ENCODE measurements at places on chromosomes 2 and 18.

DNA sequence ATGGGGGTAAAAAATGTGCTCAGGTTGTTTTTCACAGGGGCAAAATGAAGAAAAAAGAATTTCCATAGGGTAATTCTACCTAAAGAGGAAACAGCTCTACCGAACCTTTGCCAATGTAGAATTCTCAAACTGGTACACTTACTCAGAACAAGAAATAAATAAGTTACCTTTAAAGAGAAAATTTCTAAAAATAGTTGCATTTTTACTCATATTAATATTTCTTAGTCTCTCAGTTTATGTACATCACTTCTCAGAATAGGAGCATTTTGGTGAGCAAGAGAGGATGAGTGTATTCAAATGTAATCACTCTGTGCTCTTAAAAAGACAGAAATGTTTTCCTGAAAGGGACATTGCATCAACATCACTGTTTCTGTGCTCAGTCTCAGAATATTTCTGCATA lies 574.7 kb upstream of the SLC8A1 start:
- no peak for DNase-seq

- DNase-seq, result no peak
Measured at GRCh38 chr2:212721026-212721451, 182.4 kb upstream of the ERBB4 start.

GRCh38 chr18:74116633-74117554 lies 30.7 kb downstream of the FBXO15 start:
- DNase-seq, result peak; percentile 17

DNA sequence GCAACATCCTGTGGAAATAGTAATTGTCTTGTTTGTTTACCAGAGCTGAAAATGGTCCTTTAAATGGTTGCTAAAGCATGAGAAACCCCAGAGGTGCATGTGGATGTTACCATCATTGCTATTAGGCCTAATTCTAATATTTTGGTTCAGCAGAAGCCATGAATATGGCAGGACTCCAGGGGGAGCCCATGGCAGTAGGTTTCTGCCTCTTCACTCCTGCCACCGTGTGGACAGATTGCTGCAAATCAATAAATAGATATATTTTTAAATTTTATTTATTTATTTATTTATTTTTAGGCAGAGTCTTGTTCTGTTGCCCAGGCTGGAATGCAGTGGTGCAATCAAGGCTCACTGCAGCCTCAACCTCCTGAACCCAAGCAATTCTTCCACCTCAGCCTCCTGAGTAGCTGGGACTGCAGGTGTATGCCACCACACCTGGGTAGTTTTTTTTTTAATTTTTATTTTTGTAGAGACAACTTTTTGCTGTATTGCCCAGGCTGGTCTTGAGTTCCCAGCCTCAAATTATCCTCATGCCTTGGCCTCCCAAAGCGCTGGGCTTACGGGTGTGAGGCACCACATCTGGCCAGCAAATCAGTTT lies 54.9 kb upstream of the CAPN13 start:
- peak; percentile 44 for DNase-seq

DNA sequence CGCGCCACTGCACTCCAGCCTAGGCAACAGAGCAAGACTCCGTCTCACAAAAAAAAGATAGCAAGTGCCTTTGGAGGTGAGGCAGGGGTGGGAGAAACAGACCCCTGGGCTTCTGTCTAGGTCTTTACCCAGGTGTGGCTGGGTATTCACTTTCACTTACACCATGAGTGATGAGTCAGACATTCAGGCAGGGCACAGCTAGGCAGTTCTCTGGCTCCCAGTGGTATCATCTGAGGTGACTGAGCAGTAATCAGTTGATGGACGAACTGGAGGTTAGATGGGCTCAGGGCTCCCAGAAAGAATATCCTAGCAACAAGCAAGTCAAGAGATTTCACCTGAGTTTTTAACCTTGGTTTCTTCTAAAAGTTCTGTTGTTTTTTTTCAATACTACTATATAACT lies 107.0 kb upstream of the RAB6C start:
- DNase-seq, result no peak

GRCh38 chr2:203623096-203623495 lies 83.3 kb upstream of the CD28 start:
- DNase-seq, result no peak

DNA sequence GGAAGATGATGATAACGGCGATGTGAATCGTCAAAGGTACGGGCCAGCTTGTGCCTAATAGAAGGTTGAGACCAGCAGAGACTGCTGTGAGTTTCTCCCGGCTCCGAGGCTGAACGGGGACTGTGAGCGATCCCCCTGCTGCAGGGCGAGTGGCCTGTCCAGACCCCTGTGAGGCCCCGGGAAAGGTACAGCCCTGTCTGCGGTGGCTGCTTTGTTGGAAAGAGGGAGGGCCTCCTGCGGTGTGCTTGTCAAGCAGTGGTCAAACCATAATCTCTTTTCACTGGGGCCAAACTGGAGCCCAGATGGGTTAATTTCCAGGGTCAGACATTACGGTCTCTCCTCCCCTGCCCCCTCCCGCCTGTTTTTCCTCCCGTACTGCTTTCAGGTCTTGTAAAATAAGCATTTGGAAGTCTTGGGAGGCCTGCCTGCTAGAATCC lies 3.0 kb downstream of the FZD7 start:
- no peak for DNase-seq

GRCh38 chr2:64393383-64394010 lies 60.5 kb upstream of the LGALSL start:
- no peak for DNase-seq

DNA sequence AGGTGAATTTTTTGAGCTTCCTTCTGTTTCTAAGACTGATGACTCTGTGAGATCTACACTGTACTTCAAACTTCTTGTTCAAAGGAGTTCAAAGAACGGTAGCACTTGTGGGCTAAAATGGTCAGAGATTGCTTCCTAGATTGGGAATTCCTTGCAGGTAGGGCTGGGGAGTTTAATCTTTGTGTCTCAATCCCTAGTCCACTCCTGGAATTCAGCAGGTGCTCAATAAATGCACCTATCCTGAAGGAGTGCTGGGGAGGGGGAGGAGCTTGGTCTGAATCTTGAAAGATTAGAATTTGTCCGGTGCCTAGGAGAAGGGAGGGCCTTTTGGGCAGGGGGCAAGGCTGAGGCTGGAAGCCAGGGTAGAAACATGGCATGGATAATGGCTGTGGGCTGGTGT lies 34.6 kb downstream of the TMEM17 start:
- DNase-seq, result no peak

DNA sequence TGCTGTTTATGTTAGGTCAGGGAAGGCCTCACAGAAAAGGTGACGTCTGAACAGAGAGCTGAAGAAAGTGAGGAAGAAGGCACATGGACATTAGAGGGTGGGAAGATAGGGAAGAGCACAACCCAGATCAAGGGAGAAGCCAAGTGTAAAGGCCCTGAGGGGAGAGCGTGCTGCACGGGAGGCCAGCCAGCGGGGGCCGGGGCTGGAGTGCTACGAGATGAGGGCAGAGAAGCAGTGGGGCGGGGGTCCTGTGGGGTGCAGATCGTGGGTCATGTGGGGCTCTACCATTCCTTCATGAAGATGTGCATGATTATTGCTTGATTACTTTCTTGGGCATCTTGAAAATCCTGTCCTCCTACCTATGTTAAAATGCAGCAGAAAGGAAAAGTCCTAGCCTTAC lies 50.8 kb downstream of the PROC start:
- no peak for DNase-seq

GRCh38 chr18:48572402-48573126 lies 33.7 kb downstream of the CTIF start:
- DNase-seq, result no peak

DNA sequence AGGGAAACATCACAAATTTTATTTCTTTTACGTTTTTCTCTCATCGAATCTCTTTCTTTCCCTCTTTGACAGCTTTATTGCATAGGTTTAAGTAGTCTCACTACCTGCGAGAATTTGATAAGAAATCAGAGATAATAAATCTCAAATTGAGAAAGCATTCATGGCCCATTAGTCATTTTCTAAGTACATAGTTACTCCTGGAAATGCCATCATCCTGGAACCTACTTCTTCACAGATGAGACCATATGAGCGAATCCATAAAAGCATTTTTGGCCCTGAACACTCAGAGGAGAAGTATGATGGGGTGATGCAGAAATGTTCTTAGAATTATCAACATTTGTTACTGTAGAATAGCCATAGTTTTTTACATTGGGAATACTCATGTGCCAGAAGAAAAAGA lies 138.0 kb upstream of the ARHGAP28 start:
- DNase-seq, result no peak

GRCh38 chr2:217357886-217358620 lies 498.2 kb upstream of the TNP1 start:
- DNase-seq, result no peak

GRCh38 chr2:223692191-223692947 lies 90.2 kb upstream of the SCG2 start:
- DNase-seq, result peak; percentile 31

GRCh38 chr2:232321156-232321816 lies 57.3 kb upstream of the ALPP start:
- DNase-seq, result no peak

GRCh38 chr2:199356412-199356811 lies 101.3 kb downstream of the SATB2 start:
- no peak for DNase-seq

- no peak for DNase-seq
Measured at GRCh38 chr18:2927745-2928144, 80.9 kb downstream of the EMILIN2 start.

- no peak for DNase-seq
Measured at GRCh38 chr2:156380117-156380645, 47.7 kb upstream of the NR4A2 start.

DNA sequence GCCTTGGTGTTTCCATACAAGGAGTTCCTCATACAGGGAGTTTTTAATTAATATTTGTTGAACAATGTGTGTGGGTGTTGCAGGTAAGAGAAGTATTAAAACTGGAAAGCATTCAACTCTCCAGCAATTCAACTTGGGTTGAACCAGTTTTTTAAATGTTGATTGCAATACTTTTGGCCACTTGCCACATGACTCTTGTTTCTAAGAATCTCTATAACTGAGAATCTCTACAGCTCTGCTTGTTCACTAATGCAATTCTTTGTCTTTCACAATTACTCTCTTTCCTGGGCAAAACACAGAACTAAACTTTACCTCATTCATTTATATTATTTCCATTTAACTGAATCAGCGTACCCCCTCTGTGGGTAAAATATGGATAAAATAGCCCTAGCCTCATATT lies 429.4 kb downstream of the ARHGAP15 start:
- DNase-seq, result no peak

DNA sequence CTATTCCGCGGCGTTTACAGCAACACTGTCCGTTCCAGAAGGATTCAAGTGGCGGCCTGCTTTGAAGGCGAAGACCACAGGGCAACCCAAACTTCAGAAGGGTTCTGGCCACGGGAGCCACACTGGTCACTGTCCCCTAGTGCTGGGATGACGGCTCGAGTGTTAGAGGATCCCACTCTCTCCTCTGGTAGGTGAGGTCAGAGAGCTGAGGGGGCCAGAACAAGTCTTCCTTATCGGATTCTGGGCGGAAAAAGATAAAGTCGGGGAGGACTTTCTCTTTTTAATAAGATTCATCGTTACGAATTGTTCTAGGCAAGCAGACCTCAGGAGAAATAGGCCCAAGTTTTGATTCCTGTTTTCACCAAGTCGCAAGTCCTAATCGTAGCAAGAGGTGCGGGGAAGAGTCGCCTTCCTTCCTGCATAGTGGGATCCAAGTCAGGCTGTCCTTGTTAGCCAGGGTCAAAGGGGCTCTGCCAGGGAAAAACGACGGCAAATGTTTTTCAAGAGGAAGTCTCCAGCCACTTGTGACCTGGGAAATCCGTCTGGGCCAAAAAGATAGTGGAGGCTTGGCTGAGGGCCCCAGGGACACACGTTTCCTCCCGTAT lies 864 bp upstream of the MYL12A start:
- no peak for DNase-seq

DNA sequence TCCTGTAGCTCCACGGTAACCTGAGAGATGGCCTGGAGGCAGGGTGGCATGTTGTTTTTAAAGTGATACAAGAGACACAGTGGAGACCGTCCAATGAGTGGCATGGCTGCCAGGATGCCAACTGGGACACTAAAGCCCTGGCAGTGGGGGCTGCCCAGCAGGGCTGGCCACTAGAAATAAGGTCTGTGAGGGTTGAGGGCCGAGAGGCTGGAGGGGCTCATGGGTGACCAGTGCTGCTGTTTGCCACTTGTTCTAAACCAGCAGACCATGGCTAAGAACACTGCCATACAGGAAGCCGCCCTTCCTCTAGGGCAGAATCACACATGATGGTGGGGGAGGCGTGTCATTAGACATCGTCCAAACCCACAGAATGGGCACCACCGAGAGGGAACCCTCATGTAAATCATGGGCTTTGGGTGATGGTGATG lies 71.9 kb downstream of the ALPK2 start:
- no peak for DNase-seq

DNA sequence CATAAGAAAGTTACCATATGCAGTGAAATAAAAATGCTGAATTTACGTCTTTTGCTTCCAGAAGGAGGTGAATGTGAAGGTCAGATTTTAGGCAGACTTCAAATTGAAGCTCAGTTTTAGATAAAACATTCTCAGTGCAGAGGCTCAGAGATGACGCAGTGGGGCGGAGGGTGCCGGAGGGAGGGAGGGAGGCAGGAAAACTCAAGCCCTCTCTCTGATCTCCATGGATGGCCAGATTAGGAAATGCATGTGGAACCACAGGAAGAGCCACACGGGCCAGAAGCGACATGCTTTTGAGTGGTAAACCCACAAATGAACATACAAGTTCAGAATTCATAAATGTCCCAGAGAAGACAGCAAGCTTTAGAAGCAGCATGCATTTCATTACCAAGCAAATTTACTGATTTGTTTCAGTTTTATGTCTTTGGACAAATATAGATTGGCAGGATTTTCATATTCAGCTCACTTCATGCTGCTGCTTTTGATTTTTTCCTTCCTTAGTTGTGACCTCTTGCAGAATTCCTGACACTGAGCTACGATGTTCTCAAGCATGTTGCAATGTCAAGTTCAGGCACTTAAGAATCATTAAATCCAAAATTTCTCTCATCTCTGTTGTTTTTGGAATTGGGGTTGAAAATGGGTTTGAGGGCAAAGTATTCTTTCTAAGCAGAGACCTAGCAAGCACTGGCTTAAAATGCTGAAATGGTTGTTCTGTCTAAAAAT lies 29.7 kb upstream of the APCDD1 start:
- no peak for DNase-seq

- DNase-seq, result peak; percentile 64
Measured at GRCh38 chr2:27628767-27629709, at the start of the genes CCDC121 and GPN1. Gene CCDC121, minus strand, starts transcription at chr2:27629012. Its CDS starts 1,213 bp downstream, at chr2:27627799. Gene GPN1, plus strand, starts transcription at chr2:27629050. Its CDS starts 9 bp downstream, at chr2:27629059.

- DNase-seq, result no peak
Measured at GRCh38 chr18:57208047-57208446, 61.2 kb downstream of the BOD1L2 start.

- peak; percentile 46 for DNase-seq
Measured at GRCh38 chr2:241507430-241508239, 749 bp downstream of the STK25 start.

GRCh38 chr18:9771261-9771976 lies 63.3 kb downstream of the RAB31 start:
- DNase-seq, result peak; percentile 49

DNA sequence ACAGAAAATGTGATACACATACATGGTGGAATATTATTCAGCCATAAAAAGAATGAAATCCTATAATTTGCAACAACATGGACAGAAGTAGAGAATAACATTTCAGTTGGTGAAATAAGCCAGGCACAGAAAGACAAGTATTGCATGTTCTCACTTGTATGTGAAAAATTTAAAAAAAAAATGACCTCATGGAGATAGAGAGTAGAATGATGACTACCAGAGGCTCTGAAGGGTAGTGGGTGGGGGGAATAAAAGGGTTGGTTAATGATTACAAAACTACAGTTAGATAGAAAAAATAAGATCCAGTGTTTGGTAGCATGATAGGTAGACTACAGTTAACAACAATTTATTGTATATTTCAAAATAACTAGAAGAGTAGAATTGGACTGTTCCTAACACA lies 24.5 kb downstream of the PRKD3 start:
- no peak for DNase-seq
